ENCODE measurements at places on chromosomes 2 and 18.

DNA sequence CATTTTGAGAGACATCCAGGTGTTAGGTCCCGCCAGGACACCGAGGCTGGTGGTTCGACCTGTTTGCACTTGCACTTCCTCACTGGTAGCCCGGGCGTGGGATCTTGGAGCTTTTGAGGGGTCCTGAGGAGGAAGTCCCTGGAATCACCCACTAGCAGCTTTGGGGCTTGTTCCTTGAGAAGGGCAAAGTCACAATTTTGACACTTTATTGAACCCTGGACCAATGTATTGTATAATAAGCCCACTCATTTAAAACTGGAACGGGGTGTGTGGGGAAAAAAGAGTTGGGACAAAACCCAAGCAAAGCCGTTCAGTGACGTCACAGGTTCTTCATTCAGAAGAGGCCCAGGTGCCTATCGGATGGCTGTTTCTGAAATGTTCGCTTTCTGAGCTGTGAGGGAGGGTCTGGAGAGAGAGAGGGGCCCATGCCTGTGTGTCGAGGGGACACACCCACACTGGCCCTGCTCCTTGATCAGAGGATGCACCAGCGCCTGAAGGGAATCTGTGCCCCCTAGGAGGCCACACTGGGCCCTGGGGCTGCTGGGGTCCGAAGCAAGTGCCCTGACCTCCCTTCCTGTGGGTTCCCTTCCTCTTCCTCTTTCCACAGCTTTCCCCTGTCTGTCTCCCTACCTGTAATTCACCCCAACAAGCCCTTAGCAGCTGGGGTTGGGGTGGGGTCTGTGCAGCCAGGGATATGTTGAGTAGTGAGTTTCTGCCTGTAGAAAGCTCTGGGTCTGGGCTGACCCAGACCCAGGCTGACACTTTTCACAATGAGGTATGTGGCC, 2.6 kb downstream of the LPIN1 start:
- peak overlapping the region; percentile 94 for H3K4me3 ChIP-seq
- no peaks in the 10 kb centered on the region for H3K36me3 ChIP-seq

GRCh38 chr18:54647176-54647575, 56.1 kb downstream of the DYNAP start:
- no peaks in the 10 kb centered on the region for H3K4me1 ChIP-seq
- H3K27ac ChIP-seq = no peak overlapping the region
- peaks cover 37% of the 10 kb centered on the region for H3K27me3 ChIP-seq

DNA sequence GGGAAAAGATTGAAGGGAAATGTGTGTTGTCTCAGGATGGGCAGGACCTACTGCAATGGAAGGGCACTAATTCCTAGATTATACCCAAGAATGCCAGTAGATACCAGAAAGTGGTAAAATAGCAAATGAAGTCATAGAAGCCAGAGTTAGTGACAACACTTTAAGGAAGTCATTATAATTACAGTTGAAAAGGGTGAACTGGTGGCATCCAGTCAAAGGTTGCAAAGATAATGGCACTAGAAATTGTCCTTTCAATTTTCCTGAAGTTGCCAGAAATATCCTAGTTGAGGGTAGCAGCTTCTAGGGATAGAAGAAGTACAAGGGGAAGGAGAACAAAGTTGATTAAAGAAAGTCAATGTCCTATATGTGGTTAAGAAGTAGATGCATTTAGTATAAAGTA, 68.8 kb upstream of the GLS start:
- H3K27ac ChIP-seq = no peak overlapping the region
- peaks cover 7% of the 10 kb centered on the region for H3K27me3 ChIP-seq
- no peak for DNase-seq
- H3K36me3 ChIP-seq = peaks cover 5% of the 10 kb centered on the region

DNA sequence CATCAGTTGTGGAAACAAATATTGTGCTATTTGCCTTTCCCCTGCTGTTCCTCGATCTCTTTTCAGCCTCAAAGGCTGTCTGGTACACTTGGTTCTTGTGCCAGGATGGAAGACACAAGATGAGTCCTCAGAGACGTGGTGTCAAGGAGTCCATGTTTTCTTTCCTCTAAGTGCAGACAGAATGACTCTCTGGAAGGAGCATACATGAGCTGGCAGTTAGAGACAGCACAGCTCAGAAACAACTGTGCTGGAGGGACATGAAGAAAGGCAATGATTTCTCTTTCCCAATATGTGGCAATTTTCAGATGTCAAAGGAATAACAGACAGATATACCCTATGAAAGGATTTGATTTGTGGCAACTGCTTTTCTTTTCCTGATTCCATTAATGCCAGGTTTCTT, 162.2 kb downstream of the AFF3 start:
- H3K4me1 ChIP-seq = peaks cover 4% of the 10 kb centered on the region
- H3K27ac ChIP-seq = no peak overlapping the region
- no peaks in the 10 kb centered on the region for H3K36me3 ChIP-seq
- H3K27me3 ChIP-seq = no peaks in the 10 kb centered on the region
- DNase-seq = no peak

GRCh38 chr18:66640431-66640830, 36.5 kb upstream of the CDH19 start:
- no peak overlapping the region for H3K27ac ChIP-seq
- H3K36me3 ChIP-seq = no peaks in the 10 kb centered on the region
- H3K27me3 ChIP-seq = no peaks in the 10 kb centered on the region
- DNase-seq = no peak
